ENCODE measurements at places on chromosomes 3 and 15. TPM values are rescaled to one million over a fixed set of nuclear protein-coding genes. Genes with fewer than 3 reads are reported as not detected.

GRCh38 chr3:49417516-49418120 lies 4.7 kb downstream of the AMT start:
- peaks cover 1% of the 10 kb centered on the region for H3K36me3 ChIP-seq
- peaks cover 82% of the 10 kb centered on the region for H3K4me1 ChIP-seq
- DNase-seq = no peak
- H3K27me3 ChIP-seq = no peaks in the 10 kb centered on the region
- H3K27ac ChIP-seq = peak overlapping the region; percentile 96

- DNase-seq = no peak
- no peaks in the 10 kb centered on the region for H3K36me3 ChIP-seq
- H3K27ac ChIP-seq = no peak overlapping the region
- no peaks in the 10 kb centered on the region for H3K27me3 ChIP-seq
- H3K4me1 ChIP-seq = no peaks in the 10 kb centered on the region
Measured at GRCh38 chr3:115388811-115389210, 234.5 kb upstream of the GAP43 start.

- no peak for DNase-seq
- no peak overlapping the region for H3K27ac ChIP-seq
- H3K4me1 ChIP-seq = no peaks in the 10 kb centered on the region
- H3K27me3 ChIP-seq = no peaks in the 10 kb centered on the region
- no peak overlapping the region for H3K4me3 ChIP-seq
Measured at GRCh38 chr3:13689373-13690260, 140.7 kb downstream of the FBLN2 start.

GRCh38 chr3:128486205-128486628 lies 6.8 kb downstream of the GATA2 start:
- no peak for DNase-seq
- no peaks in the 10 kb centered on the region for H3K36me3 ChIP-seq
- H3K27me3 ChIP-seq = peaks cover 97% of the 10 kb centered on the region
- H3K4me3 ChIP-seq = no peak overlapping the region
- peaks cover 10% of the 10 kb centered on the region for H3K4me1 ChIP-seq

GRCh38 chr3:5162102-5162501 lies 25.4 kb upstream of the EDEM1 start:
- H3K27me3 ChIP-seq = no peaks in the 10 kb centered on the region
- DNase-seq = no peak
- H3K4me1 ChIP-seq = peaks cover 7% of the 10 kb centered on the region
- H3K27ac ChIP-seq = no peak overlapping the region

The SEMA3B gene
- 0.92 TPM for total RNA-seq

The CPLX3 gene
- 0.26 TPM for total RNA-seq

The GABRB3 gene
- not detected for total RNA-seq

The GOLGA6B gene
- total RNA-seq = not detected

The SERPINI2 gene
- total RNA-seq = not detected

The DLEC1 gene
- 17.8 TPM for total RNA-seq
